ENCODE measurements at places on chromosomes 1 and 21. TPM values are rescaled to one million over a fixed set of nuclear protein-coding genes. Genes with fewer than 3 reads are reported as not detected.

Gene KIAA0319L
- 50.5 TPM for total RNA-seq

Gene MFSD2A
- 0.32 TPM for total RNA-seq

Gene MIXL1
- total RNA-seq = 0.06 TPM

Gene FALEC
- total RNA-seq = not detected

Gene OVAAL
- not detected for total RNA-seq

Gene PTPRU
- total RNA-seq = 7.6 TPM

Gene CRB1
- total RNA-seq = under 0.01 TPM

Gene IL20
- total RNA-seq = not detected

Gene FAM72B
- 2.3 TPM for total RNA-seq

Gene UBXN10
- total RNA-seq = not detected

Gene CHIA
- total RNA-seq = not detected

Gene OR2L3
- total RNA-seq = not detected

Gene ERG
- 39.3 TPM for total RNA-seq

Gene AIRE
- total RNA-seq = not detected

Gene PGBD5
- total RNA-seq = 0.25 TPM

Gene GJC2
- total RNA-seq = 4.9 TPM

Gene S1PR1
- 169 TPM for total RNA-seq

Gene PRKAA2
- total RNA-seq = 2.5 TPM

Gene LCE1C
- not detected for total RNA-seq

Gene HSD3B2
- not detected for total RNA-seq

Gene APOBEC4
- total RNA-seq = not detected

Gene SLC44A5
- 0.16 TPM for total RNA-seq

Gene C1QTNF12
- 0.57 TPM for total RNA-seq

Gene KRTAP19-3
- total RNA-seq = not detected

Gene MRPL55
- total RNA-seq = 41.9 TPM

Gene VANGL2
- total RNA-seq = not detected

Gene AGT
- total RNA-seq = not detected

Gene PGLYRP3
- total RNA-seq = 0.16 TPM

Gene NUP133
- total RNA-seq = 23.0 TPM

Gene MMP23B
- total RNA-seq = 0.19 TPM

Gene CHI3L1
- not detected for total RNA-seq

Gene SLC44A3
- total RNA-seq = 2.1 TPM

Gene UBL4B
- total RNA-seq = not detected
